BE2C (cell line): ENCODE measurements at places on chromosomes 11 and 22.

DNA sequence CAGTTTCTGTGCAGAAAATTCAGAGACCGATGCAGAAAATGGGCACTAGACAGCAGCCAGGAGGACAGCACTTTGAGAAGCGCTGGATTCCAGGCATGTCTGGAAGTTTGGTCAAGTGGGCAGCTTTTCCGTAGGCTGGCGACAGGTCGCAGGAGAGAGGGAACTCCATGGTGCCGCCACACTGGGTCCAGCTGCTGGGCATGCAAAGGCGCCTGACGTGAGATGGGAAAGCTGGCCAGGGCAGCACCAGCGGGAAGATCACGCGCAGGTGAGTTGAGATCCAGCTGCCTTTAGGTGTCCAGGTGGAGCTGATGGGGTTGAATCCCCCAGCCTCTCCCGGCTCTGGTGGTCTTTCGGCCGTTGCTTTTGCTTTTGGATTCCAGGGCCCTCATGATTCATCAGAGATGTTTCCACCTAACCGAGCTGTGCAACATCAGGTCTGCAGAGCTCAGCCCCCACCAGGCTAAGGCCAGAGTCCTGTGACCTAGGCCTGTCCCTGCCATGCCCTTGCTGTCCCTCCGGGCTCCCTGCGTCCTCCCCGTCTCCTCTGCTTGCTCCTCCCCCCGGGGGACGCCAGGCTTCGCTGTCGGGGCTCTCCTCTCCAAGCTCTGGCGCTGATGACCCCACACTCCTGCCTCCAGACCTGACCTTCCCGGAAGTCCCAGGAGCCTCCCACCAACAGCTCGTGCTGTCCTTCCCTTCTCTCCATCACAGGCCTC is 1001.7 kb downstream of the BRD1 start:
- DNase-seq: no peak

GRCh38 chr22:49010901-49011300 is 816.8 kb downstream of the BRD1 start:
- DNase-seq: no peak

DNA sequence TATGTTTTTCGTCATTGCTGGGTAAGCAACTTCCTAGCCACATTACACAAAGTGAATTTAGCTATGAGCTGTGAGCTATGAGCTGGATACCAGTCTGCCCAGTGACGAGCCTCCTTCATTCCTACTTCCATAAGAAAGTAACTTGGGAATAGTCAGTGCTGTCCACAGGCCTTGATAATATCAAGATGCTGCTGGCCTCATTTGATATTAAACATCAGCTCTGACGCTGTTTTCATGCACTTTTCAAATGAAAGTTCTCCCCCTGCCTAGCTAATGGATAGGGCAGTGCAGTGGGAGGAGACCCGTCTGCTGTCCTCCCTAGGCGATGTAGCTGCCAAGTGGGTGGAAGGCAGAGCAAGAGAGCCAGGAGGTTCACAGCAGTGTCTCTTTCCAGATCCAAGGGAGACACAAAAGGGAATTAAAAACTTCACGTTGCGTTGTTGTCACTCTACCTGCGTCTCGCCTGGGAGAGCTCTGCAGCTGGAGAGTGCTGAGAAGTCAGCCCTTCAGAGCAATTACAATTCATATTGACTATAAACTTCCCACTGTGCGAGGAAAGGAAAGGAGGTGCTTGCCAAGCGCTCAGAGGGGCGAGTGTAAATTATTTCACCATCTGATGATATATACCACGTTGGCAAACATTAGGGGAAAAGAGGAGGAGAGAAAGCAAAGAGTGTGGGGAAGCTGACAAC is 861.4 kb downstream of the NTM start:
- no peak for DNase-seq

DNA sequence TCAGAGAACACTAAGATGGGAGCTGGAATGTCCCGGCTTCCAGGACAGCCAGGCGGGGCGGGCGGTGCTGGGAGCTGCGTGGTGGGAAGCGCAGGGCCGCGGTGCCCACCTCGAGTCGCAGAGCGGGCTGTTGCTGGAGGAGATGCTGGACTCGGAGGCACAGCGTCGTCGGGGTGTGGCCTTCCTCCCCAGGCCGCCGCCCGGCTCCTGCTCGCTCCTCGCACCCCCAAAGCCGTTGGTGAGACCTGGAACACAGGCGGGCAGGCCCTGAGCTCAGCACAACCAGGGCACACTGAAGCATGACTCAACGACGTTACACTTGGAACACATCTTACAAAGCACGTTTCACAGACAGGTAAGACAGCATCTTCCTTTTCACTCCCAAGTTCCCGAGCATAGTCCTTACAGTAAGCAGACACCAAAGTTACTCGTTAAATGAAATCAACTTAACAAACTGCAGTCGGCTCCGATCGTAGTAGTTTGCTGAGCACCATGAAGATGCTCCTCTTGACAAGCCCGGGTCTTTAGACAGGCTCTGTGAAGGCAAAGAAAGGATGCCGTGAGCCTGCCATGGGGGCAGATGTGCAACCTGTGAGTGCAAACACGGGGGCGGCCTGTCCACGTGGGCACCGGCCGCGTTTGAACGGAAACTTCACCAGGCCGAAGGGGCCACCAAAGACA is 50.0 kb downstream of the BRD1 start:
- DNase-seq: no peak

- no peak for DNase-seq
Measured at GRCh38 chr11:59175091-59175501, 3.2 kb downstream of the DTX4 start.
